Stimulated activated CD4-positive, alpha-beta T cell treated with anti-CD3 and anti-CD28 coated beads, Interleukin-12 subunit alpha, Interleukin-12 subunit beta, amount 100 ng/mL, for 24 hours (primary cell): ENCODE measurements at places on chromosomes 5 and 9.

DNA sequence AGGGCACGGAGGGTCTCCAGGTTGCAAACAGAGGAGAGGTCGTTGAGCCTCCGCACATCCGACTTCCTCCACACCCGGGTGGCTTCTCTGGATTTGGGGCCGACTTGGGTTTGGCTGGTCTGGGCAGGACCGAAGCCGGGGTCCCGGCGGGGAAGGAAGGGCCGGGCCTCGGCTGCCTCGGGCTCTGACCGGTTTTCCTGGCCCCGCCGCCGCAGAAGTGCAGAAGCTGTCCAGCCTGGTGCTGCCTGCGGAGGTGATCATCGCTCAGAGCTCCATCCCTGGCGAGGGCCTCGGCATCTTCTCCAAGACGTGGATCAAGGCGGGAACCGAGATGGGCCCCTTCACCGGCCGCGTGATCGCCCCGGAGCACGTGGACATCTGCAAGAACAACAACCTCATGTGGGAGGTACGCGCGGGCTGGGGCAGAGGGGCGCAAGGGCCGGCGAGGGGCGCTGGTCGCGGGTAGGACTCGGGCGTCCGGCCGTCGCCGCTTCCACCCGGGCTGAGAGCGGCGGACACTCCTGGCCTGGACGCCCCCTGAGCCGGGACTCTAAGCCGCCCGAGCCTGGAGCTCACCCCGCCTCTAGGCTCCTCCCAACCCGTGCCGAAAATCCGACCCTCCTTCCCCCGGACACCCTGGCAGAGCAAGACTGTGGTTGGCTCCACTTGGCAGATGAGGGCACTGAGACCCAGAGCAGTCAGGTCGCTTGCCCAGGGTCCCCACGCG lies 2.2 kb downstream of the PRDM12 start:
- no peak for DNase-seq

DNA sequence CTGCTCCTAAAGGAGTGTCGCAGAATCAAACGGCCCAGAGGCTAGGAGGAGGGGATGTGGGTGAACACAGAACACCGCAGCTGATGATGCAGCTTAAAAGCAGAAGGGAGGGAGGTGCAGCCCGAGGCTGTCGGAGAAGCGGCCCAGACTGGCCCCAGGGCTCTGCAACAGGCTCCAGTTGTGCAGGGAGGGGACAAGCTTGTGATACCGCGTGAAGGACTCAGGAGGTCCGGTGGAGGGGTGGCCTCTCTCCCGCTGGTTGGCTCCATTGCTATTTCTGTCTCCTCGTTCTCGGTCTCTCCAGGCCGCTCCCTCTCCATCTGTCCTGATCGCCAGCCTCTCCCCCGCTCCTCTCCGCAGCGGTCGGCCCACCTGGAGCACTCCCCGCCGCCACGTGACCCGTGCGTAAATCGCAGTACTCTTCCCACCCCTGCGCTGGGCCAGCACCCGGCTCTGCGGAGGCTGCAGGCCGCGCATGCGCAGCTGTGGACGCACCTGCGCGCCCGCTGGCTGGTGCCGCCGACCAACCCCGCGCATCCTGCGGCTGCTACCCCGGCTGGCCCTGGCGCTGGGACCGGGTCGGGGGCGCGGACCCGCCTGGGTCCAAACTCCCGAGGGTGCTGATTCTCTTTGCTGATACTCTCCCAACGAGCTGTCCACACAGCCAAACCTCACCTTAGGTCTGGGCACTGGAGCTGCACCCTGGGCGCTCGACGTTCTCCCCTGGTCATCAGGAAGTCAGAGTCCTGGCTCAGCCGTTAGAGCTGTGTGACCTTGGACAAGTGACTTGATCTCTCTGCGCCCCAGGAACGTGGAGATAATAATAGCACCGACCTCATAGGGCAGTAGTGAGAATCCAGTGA lies 3.7 kb upstream of the STXBP1 start:
- DNase-seq = peak; percentile 66

- no peak for DNase-seq
Measured at GRCh38 chr5:31987985-31988710, 186.0 kb downstream of the GOLPH3 start.

DNA sequence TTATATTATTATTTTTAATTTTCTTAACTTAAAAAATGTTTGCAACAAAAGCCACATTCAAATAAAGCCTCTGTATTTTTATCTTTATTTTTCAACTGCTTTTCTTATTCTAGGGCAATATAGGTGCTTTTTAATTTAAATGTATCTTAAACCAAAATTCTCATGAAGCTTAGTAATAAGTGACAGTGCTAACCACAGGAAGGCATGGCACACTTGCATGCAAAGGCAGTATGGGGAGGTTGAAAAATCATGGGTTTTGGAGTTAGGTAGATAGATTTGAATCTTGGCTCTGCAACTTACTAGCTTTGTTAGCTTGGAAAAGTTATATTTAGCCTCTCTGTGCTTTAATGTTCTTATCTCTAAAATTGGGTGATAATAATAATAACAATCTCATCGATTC lies 458.0 kb downstream of the DMAC1 start:
- no peak for DNase-seq

DNA sequence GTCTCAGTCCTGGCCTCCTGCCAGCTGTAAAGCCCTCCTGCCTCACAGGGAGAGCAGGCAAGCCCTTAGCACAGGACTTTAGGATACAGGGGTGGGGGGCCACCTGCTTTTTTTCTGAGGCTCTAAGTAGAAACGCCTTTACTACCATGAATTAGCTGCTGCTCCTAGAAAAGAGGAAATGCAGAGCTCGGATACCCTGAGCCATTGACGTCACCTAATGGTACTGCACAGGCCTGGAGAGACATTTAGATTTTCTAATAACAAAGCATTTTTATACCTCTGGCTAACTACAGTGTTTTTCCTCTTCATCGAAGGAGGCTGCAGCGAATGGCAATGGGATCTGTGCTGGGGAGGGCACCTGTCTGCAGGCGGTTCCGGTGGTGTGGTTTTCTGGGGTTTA lies 137.0 kb downstream of the WDR41 start:
- no peak for DNase-seq

- DNase-seq = no peak
Measured at GRCh38 chr5:38719916-38720315, 125.9 kb upstream of the OSMR start.

- DNase-seq = no peak
Measured at GRCh38 chr5:159605585-159605984, 275.3 kb upstream of the IL12B start.

DNA sequence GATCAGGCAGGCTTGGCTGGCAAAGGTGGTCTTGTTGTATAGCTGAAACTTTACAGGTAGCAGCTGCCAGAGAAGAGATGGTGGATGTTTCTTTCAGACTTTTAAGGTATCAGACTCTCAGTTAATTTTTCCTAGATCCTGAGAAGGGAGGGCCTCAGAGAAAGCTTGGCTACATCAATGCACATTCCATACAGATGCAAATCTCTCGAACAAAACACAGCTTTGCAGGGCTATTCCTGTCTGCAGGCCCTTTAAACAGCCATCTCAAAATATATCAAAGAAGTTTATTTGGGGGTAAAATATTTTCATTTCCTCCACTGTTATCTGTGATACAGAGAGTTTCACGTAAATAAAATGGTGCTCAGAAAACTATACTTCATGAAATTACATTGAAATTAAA lies 1584.4 kb downstream of the EFNA5 start:
- DNase-seq = no peak

- DNase-seq = no peak
Measured at GRCh38 chr9:136019041-136019680, 58.0 kb upstream of the UBAC1 start.

DNA sequence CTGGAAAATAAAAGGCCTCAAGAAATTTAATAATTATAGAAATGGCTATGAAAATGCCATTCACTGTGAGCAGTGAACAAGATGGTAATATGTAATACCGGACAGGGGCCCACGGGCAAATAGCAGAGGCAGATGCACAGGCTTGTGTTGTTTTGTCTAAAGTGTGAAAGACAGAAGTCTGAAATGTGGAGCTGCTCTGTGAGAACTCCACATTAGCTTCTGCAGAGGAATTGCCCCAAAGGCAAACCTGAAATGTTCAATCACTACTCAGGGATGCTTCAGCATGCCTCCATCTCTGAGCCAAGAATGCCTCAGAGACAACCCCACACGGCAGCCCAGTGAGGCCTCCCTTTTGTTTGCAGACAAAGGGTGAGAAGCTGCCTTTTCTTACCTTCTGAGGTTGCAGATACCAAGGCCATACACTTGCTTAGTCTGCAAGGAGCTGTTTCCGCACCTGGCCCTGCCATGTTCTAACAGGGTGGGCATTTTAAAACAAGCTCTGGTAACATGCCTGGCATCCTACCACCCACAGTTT lies 124.3 kb upstream of the CXCL14 start:
- no peak for DNase-seq

- DNase-seq = peak; percentile 49
Measured at GRCh38 chr9:114487607-114488300, 17.5 kb downstream of the WHRN start.

GRCh38 chr5:96716007-96716406 lies 53.8 kb downstream of the CAST start:
- DNase-seq = no peak

DNA sequence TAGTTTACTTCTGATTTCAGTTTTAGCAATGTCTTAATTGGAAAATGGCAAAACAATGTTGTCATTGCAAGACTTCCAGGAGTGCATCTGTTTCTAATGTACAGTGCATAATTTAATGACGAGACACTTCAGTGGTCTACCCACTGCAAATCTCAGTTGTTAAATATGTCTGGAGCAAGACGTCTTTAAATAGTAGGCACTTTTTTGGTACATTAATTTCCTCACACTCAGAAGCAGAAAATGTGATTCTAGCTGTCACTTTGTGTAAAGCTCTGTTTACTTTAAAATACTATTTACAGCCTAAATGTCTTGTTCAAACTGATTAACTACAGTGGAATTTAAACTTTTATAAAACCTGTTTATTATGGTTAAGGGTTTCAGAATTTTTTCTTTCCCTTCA lies 815.5 kb downstream of the TLE1 start:
- DNase-seq = no peak

GRCh38 chr5:89133975-89134374 lies 251.0 kb upstream of the MEF2C start:
- no peak for DNase-seq

GRCh38 chr9:118170032-118170955 lies 466.1 kb downstream of the TLR4 start:
- DNase-seq = no peak

DNA sequence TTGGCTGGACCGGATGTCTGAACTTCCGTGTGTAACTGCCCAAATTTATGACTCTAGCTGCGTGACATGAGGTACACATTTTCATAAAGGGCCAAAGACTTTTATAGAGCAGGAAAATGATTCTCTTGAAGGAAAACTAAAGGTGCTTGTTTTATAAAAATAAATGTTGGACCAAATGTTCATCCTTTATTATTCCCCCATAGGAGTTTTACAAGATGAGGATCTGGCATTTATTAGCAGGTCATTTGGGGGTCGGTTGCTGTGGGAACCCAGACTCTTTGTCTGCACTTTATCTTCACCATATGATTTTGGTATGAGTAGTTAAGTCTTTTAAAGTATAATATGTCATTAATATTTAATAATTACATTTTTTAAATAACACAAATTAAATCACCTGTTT lies 571.2 kb downstream of the EFNA5 start:
- no peak for DNase-seq

DNA sequence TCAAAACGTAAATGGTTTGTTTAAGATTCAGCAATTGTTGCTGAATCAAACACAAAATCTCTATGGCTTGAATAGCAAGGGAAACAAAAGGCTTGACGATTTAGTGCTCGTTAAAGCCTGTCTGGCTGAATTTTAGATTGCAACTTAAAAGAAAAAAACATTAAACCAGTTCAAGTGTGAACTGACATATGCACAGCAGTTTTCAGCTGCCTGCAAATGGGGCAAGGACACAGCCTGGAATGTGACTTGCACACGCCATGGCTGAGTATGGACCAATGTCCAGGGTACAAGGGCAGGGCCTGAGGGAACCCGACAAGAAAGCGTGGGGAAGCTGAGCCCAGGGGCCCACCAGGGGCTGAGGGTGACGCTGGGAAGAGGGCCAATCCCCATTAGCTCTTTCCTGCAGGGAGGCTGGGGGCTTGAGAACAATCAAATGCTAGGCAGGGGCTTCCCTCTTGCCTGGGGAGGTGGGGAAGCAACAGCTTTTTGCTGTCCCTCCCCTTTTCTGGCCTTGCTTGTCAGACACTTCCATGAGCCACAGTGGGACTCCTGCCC lies 89.6 kb upstream of the LRRTM2 start:
- DNase-seq = no peak

- no peak for DNase-seq
Measured at GRCh38 chr5:64519263-64519662, 13.4 kb downstream of the RGS7BP start.

GRCh38 chr5:11146171-11146570 lies 385.1 kb upstream of the DAP start:
- no peak for DNase-seq

DNA sequence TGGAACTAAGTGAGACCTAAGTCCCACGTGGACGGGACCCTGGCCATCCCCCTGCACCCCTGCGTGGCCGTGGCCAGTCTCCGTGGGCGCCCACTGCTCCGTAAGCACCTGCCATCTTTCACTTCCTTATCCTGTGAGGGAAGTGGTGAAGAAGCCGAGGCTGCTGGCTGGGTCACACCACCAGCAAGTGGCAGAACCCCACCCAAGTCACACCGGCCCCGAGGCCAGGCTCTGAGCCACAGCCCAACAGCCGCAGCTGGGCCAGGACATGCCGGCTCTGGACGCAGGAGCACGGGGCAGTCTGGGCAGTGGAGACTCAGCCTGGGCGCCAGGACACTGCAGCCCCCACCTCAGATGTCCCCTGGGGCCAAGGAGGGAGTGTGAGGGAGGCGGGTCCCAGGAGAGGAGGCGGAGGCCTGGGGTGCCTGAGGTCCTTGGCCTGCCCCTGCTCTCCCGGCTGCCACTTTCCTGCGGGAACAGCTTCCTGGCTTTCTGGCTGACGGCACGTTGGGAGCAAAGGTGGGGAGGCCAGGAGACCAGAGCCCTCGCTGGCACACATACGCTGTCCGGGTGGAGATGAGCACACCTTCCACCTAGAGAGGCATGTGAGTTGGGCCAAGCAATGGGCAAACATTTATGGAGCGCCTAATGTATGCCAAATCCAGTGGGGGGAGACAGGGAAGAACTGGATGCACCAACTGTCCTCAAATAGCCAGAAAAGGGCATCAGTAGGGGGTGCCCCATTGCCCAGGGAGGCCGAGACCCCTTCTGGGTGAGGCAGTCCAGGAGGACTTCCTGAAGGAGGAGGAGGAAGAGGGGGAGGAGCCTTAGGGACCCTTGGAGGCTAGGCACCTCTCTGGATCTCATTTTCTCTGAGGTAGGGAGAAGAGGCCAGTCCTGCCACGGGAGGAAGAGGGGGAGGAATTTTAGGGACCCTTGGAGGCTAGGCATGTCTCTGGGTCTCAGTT lies 43.9 kb upstream of the EGFL7 start:
- no peak for DNase-seq

GRCh38 chr5:135705941-135706466 lies 127.2 kb upstream of the CXCL14 start:
- DNase-seq = no peak

DNA sequence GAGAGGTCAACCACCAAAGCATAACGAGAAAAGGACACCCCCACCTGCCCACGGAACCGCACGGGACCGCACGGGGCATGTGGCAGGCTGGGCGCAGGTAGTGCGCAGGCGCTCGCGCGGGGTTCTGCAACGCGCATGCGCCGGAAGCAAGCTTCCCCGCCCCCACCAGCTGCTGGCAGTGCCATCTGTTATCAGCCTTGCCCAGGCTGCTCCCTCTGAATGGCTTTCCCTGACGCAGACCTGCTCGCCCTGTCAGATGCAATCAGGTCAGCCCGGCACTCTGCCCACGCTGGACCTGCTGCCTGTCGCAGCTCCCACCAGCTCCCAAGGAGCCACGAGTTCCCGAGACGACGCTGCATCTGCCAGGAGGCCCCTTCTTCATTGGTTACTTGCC lies 22.8 kb downstream of the PTCH1 start:
- DNase-seq = no peak
